ENCODE measurements at places on chromosomes 5 and 9.

DNA sequence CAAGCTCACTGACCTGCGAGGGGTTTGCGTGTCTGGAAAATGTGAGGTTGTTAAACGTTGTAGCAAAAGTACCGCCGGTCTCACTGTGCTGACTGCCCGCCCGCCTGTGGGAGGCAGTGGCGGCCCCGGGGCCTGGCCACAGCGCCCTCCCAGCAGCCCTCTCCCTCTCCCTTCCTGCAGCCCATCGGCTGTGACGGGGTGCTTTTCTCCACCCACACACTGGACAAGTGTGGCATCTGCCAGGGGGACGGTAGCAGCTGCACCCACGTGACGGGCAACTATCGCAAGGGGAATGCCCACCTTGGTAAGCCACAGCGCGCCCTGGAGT lies 6.2 kb downstream of the ADAMTSL2 start:
- DNase-seq = no peak

- DNase-seq = no peak
Observed at GRCh38 chr5:83517072-83517687, 45.6 kb downstream of the VCAN start.

- DNase-seq = no peak
Observed at GRCh38 chr9:84174486-84174885, 166.1 kb downstream of the SLC28A3 start.

DNA sequence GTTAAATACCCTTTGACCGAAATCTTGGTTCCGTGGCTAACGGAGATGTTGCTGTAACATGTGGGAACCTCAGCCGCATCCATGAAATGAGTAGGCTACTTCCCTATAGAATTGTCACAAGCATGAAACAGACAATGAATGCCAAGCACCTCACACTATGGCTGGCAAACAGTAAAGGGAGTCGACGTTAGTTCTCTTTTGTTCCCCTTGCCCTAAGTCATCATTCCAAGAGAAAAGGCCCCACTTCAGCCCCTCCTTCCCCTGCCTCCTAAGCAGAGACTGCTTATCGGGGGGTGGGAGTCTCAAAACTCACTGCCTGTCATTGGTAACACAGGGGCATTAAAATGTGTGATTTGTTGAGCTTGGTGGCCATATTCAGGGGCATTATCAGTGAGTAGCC lies 159.6 kb downstream of the MAPKAP1 start:
- DNase-seq = no peak

GRCh38 chr5:90170261-90170660 lies 239.3 kb downstream of the CETN3 start:
- no peak for DNase-seq

GRCh38 chr9:109074236-109074889 lies 45.4 kb downstream of the TMEM245 start:
- DNase-seq = no peak

DNA sequence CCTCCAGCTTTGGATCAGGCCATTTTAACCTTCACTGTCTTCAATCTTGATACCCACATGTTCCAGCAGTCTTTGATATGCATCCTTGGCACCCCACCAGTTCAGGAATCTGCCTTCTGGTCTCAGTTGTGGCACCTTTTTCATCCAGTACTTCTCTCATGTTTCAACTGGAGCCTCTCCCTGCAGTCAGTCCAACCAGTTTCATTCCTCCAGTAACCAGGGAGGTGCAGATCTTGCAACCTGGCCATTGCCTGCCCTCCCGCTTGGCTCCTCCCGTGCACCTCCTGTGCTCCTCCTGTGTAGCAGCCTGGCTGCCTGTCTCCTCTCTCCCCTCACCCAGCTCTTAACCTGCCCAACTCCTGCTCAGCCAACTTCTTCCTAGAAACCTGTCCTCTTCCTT lies 20.2 kb downstream of the FUBP3 start:
- no peak for DNase-seq

DNA sequence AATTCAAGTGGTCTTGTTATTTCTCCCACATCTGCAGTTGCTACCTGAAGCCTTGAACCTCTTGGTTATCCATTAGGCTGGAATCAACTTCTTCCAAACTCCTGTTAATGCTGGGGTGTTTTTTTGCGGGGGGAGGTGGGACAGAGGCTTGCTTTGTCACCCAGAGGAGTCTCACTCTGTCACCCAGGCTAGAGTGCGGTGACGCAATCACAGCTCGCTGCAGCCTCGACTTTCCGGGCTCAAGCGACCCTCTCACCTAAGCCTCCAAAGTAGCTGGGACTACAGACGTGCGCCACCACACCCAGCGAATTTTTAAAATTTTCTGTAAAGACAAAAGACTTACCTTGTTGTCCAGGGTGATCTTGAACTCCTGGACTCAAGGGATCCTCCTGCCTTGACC lies 4.4 kb downstream of the SCGB3A1 start:
- DNase-seq = no peak

- DNase-seq = no peak
Observed at GRCh38 chr9:126698251-126698650, 84.5 kb downstream of the LMX1B start.

DNA sequence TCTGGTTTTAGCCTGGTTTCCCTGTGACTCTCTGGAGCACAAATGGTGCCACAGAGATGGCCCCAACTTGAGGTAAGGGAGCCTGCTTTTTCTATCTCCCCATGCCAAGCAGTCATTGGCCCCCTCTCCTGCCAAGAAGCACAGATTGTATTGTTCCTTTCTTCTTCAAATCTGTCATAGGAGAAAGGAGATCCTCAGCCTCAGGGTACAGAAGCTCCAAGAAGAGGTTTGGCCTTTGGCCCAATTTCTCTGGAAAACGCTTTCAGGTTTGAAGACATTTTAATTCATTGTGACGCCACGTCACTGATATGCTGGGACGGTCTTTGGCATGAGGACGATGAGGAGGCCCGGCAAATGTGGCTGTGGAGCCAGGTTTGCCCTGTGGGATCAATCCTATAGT lies 29.2 kb upstream of the PANK3 start:
- DNase-seq = no peak

GRCh38 chr5:176697934-176698538 lies 50.8 kb downstream of the TSPAN17 start:
- no peak for DNase-seq

GRCh38 chr9:90188656-90189055 lies 454.0 kb downstream of the DIRAS2 start:
- DNase-seq = no peak

All from smooth muscle cell of the brain vasculature (primary cell).